ENCODE measurements at places on chromosomes 4 and X. TPM values are rescaled to one million over a fixed set of nuclear protein-coding genes. Genes with fewer than 3 reads are reported as not detected.

DNA sequence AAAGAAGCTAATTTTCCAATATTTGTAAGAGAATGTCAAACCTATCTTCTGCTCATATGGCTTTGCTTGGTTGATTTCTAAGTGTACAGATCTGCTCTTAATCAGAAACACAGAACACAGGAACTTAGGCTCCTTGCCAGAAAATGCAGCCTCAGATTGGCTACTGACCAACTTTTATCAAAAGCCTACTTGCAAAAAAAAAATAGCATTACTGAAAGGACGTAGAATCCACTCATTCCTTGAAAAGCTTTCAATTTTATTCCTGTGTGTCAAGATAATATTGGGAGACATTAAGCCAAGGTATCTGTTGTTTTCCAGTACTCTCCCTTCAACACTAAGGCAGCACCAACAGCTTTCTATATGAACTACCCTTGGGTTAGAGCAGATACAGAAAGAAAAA is 127.6 kb upstream of the INTU start:
- no peak for DNase-seq

DNA sequence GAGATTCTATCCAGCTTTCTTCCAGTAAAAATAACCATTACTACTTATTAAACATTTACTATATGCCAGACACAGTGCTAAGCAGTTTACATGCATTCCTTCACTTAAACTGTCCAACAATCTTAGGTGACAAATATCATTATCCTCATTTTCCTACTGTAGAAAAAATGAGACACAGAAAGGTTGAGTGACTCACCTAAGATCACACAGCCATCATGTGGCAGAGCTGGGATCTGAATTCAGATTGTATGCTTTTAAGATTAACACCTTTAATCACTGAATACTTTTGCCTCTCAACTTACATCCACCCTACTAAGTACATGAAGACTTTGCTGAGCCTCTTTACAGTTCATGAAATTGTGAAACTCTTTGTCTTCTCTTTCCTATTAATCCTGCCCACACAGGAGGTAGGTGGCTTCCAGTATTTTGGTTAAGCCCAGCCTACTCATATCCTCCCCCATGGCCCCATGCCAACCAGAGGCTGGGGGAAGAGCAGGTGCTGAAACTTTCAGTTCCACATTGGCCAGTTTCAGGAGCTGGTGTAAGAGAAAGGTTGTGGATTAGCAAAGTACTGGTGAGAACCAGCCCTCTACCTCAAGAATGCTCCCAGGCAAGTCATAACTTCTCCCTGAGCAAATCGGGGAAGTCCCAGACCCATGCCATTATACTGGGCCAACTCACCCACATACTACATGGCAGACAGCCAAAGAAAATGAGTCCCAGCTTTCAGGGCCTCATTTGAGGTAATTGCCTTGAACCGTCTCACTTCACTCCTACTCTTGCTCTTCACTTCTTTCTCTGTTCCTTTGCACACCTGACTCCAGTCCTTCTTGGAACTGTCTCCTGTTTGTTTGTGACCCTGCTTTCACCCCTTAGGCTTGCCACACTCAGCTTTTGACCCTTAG is 211.1 kb downstream of the GUCY2F start:
- DNase-seq = no peak

DNA sequence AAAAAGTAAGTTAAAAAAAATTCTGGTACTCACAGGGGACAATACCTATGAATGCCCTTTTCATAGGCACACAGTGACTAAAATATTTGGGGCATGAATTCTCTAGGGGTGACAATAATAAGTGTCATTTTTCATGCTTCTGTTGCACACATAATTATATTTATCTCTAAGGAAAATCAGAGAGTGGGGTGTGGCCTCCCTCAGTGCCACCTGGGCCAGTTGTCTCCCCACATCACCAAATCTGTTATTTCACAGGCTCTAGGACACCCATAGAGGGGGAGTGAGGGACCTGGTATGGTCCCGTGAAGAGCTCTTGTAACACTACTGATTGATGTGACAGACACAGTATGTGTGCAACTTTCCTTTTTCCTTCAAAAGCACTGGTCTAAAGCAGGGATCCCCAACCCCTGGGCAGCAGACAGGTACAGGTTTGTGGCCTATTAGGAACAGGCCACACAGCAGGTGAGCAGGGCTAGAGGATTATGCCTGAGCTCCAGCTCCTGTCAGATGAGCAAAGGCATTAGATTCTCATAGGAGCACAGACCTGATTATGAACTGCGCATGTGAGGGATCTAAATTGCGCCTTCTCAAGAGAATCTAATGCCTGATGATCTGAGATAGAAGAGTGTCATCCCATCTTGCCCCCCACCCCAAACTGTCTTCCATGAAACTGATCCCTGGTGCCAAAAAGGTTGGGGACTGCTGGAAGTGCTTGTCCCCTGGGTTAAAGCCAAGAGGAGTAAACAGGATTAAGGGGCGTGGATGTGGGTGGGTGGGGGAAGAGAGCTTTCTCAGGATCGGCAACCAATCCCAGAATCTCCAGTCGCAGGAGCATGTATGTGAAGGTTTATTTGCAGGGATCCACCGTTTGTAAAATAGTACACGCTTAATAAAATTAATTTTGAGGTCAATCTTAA is 856 bp downstream of the SLC9B1 start:
- no peak for DNase-seq

DNA sequence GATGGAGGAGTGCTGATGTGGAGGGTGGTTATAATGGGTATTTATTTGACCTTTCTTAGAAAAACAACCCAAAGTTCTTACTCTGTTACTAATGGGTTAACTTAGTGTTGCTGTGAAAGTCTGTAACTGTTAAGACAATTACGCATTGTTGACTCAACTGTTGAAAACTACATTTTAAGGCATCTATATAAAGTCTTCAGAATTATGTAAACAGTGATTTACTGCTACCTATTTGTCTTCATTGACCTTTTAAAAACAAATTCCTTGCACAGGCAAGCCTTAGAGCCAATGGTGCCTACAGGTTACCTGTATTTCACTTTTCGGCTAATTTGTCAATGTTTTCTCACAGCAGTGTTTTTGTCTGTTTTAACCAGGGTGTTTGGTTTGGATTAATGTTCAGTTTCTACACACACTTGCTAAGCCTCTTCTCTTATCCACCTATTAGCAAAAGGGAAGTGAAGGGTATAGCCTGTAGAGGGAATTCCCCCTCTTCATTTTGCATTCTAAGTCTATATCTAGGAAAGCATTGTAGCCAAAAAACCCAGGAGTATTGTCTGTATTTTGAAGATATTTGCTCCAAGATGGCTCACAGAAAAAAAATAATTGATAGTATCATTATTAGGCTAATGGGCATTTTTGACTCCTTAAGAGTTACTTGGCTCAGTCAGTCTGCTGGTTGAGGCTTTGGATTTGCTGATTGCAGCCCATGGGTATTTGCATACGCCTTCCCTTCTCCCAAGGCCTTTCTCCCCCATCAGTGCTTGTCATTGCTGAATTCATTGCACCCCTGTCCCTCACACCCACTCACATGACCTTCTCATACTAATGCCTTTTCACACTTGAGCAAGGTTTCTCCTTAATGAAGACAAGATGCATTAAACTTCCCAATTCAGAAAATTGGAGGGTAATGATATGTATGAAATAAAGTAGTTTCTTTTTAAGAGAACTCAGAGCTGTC is 30.5 kb downstream of the AFF1 start:
- no peak for DNase-seq

GRCh38 chrX:88202149-88202548 is 544.9 kb upstream of the CPXCR1 start:
- no peak for DNase-seq

- DNase-seq = no peak
These were observed 1.8 kb downstream of the TAPT1 start for GRCh38 chr4:16224264-16225166.

- DNase-seq = no peak
These were observed 15.0 kb upstream of the HPGDS start for GRCh38 chr4:94357624-94358023.

DNA sequence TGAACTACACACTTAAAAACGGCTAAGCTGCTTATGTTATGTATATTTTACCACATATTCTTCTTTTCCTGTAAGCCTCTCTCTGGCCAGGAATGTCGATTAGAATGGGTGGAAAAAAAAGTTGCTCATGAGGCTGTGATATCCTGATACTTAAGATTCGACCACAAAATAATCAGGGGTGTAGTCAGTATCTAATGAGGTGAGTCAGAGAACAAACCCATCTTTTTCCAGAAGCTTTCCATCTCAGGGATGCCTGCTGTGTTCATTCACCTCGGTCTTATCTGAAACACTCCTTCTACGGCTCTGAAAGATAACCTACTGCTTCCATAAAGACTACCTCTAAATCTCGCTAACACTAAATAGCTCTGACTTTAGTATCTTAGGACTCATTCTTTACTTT is 142.7 kb upstream of the MAP3K15 start:
- no peak for DNase-seq

- DNase-seq = no peak
These were observed 78.0 kb downstream of the NSUN7 start for GRCh38 chr4:40827758-40828157.

Gene GATA1
- total RNA-seq = not detected

Gene AFM
- not detected for total RNA-seq

Gene PGAM4
- not detected for total RNA-seq
